Stimulated activated CD8-positive, alpha-beta memory T cell treated with anti-CD3 and anti-CD28 coated beads, Interleukin-7, amount 100 ng/mL, for 48 hours (primary cell): ENCODE measurements at places on chromosomes 5 and 9.

DNA sequence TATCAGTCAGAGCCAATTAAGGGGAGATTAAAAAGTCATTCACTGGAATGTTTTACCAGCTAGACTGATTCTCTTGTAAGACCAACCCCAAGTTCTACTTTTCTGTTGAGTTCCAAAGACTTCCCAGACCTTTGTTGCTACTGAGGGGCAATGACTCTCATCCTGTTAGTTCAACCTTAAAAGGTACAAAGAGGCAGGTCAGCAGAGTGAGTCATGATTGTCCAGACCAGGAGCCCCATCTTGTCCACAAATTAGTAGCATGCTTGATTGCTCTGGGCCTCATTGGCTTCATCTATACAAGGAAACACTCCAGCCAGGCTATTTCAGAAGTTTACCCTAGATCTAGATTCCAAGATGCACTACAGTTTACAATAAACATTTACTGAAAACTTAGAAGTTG lies 79.9 kb upstream of the IL7R start:
- DNase-seq, result no peak

DNA sequence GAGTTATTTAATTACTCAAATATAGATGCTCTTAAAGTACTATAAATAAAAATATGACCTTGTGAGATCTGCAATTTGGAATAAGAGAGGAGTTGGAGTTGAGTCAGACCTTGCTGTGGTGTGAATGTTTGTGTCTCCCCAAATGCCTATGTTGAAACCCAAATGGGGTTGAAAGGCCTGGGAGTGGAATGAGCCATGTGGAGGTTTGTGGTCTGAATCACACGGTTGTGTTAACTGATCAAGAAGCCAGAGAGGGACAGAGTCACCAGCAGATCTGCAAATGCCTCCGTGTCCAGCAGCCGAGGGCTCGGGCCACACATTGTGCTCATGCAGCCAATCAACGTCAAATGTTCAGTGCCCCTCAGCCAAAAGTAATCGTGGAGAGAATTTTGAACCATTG lies 404.4 kb downstream of the ICE1 start:
- DNase-seq, result no peak

DNA sequence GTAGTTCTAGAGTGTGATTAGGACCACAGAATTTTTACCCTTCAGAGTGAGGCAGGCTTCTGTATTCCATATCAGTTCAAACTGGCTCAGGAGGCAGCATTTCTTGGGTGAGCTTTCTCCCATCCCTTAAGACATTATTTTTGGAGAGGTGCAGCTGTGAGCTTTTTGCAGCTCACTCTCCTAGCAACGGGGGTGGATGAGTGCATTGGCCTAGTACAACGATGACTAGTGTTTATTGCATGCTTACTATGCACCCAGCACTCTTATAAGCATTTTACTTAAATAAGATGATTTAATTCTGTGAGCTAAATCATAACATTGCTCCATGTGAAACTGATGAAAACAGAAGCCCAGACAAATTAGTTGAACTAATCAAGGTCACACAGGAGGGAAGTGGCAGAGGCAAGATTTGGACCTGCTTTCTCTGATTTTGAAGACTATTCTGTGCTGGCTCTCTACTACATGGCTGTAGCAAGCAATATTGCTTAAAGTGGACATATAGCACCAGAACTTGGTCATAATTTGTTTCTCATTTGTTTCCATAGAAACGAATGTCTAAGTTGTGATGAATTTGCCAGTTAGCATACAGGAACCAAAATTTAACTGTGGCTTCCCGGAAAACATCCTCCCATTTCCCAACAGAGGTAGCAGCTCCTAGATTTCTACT lies 372.1 kb upstream of the RIOK2 start:
- no peak for DNase-seq

DNA sequence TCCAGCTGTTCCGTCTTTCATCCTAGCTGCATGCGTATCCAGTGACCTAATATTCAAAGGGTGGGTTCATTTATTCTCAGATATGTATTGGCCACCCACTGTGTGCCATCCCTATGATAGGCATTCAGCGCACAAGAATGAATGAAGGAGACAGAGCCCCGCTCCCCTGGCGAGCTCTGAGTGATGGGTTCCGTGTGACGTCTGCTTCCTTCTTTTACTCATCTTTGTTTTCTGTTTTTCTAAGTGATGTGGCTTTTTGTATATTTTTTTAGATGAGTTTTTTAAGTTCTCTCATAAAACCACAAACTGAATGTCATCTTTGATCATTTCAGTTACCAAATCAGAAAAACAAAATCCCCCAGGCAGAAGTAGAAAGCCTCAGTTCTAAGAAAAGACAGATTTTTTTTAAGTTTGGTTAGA lies 168.3 kb upstream of the OTULINL start:
- DNase-seq, result no peak

DNA sequence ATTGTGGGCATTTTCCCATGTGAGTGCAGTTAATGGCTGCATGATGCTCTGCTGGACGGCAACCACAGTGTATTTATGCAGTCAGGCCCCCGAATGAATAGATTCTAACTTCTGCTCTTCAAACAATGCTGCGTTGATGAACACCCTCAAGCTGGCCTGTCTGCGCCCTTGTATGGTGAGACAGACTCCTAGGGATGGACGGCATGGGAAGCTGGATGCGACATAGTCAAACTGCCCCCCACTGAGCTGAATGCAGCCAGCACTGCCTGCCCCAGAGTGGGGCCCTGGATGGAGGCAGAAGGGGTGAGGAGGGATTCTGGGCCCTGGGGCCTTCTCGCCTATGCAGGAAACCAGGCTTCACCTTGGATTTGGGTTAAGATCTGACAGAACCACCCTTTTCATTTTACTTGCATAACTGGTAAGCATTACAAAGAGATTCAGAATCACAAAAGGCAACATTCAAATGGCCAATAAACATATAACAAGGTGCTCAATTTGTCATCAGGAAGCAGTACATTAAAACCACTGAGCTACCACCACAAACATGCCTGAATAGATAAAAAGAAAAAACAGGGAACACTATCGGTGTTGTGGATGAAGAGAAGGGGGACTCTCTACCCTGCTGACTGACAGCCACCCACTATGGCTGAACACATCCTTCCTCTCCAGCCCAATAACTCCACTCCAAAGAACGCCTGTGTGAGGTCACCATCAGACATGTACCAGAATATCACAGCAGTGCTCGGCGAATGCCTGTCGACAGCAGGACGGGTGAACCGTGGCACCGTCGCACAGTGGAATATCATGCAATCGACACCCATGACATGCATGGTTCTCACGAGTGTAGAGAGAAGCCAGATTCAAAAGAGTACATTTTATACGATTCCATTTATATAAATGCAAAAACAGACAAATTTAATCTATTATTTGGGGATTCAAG lies 79.1 kb downstream of the RAPGEF1 start:
- DNase-seq, result no peak

DNA sequence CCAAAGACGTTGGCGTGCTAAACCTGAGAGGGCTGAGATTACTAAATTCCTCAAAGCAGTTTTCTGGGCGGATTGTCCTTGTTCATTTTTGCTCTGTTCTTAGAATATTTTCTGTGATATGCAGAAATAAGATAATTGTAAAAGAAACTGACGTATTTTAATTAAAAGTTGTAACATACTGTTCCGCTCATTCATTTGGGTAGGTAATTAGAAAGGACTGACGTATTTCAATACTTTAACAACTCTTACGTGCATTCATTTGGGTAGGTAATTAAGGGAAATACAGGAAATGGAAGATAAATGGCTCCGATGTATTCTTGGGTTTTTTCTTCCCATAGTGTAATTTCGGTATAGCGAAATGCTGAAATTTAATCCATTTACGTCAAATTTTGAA lies 1.1 kb downstream of the OSTF1 start:
- DNase-seq, result no peak

GRCh38 chr5:141211-141610 lies 49.2 kb downstream of the PLEKHG4B start:
- no peak for DNase-seq

DNA sequence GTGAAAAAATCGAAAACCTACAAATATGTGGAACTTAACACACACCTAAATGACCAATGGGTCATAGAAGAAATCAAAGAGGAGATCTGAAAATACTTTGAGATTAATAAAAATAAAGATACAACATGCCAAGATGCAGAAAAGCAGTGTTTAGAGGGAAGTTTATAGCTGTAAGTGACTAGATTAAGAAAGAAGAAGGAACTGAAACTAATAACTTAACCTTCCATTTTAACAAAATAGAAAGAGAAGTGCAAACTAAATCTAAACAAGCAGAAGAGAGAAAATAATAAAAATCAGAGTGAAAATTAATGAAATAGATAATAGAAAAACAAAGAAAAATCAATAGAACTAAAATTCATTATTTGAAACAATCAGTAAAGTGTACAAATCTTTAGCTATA lies 103.0 kb upstream of the MAMDC2 start:
- no peak for DNase-seq

DNA sequence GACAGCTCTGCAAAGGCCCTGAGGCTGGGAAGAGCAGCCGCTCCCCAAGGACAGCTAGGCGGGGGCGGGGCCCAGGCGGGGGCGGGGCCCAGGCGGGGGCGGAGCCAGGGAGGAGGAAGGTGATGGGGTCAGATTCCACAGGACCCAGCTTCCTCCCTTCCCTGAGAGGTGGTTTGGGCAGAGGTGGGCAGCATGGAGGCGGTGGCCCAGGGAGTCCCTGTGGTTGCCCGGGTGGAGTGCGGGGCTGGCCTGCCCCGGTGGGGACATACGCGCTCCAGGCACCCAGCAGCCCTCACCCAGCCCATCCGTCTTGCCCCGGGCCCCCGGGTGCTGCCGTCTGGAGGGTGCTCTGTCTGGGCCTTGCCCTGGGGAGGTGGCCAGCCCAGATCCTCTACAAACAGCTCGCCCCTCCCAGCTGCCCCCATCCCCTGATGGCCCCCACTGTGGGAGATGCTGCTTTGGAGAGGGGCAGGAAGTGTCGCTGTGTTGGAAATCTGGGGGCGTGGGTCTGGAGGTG lies 11.0 kb upstream of the RNU6ATAC start:
- no peak for DNase-seq

DNA sequence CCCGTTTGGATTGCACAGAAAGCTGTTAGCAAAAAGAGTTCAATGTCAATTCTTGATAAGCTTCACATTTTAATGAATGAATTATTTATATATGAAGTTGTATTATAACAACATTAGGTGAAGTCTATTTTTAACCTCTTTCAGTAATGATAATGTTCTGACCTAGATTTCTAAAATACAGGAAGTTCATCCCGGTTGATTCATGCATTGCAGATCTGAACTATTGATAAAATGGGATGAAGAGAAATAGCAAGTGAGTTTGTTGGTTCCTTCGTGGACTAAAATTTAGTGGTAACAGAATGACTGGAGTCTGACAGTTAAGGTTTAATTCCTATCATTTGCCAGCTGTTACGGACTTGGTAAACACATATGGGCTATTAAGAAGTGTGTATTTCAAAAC lies 180.5 kb downstream of the PCSK1 start:
- no peak for DNase-seq

DNA sequence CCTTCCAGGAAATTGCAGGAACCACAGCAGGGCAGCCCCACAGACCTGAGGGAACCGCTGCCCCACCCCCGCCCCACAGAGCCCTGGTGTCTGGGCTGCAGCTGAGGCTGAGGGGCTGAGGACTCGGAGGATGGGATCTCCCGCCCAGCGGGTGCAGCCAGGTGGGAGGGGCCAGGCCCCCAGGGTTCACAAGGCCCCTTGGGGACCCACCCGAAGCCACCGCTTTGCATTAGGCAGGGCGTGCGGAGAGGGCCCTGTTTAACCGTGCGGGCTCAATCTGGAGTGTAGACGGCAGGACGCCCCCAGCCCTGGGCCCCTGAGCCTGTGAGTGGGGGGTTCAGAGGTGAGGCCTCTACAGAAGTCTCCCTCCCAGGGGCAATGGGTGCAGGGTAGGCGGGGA lies 10.8 kb downstream of the NOTCH1 start:
- no peak for DNase-seq

DNA sequence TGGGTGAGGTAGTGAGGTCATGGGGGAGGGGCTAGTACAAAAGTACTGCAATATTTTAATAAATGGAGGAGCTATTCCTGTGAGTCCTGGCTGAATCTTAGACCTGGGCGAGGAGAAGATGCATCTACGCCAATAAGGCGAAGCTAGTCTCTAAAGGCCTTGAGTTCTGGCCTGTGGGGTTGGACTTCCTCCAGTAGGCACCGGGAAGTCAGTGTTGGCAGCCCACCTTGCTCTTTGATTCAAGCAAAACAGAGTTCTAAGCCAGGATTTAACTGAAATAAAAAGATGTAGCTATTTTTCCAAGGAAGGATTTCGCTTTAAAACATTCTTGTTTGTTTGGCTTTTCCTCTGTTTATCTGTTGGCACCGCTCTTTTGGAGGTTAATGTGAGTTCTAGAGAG lies 244.6 kb downstream of the KIF4B start:
- no peak for DNase-seq

DNA sequence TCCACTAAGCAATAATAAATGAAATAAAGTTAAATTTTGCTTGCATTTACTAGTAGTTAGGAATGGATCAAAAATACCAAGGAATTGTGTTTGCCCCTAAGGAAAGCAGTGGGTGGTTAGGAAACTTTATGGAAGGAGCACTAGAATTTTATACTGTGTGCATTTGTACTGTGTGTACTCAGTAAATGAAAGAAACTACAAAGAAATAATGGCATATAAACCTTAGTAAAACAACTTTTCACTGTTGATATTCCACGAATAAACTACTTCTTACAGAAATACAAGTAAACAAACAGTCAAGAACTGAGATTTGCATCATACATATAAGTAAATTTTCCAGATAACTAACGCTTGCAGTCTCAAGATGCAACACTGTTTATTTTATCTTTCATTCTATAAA lies 103.7 kb upstream of the PARP8 start:
- DNase-seq, result no peak

GRCh38 chr9:105051897-105052296 lies 123.9 kb upstream of the ABCA1 start:
- no peak for DNase-seq

DNA sequence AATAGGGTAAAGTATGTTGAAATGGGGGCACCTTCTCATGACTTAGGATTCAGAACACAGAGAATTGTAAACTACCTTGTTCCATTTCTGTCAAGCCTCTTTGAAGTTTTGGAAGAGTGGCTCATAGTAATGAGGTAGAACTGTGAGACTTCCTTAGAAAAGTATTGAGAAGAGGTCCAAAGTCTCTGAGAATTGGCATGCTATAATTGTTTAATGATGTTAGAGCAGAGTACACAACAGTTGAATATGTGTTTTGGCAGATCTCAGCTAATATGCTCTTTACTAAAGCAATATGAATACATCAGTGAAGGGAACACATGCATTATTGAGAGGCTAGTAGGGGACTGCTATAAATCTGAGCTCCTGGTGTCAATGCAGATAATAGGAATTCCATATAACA lies 579.4 kb upstream of the RIOK2 start:
- DNase-seq, result no peak

DNA sequence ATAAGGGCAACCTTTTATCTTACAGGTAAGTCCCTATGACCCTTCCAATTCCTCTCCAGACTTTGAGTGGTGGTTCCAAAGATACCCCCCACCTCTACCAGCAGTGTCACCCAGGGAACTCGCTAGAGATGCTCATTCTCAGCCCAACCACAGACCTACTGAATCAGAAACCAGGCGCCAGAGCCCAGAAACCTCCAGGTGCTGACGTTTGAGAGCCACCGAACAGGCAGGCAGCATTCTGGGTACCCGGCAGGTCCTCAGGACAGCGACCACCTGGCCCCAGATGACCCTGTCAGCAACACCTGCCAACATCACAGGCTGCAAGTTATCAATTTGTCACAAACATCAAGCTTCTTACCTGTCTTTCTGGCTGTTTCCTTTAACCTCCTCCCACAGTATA lies 19.5 kb downstream of the RAPGEF1 start:
- no peak for DNase-seq
